ENCODE measurements at places on chromosomes 12 and 14. TPM values are rescaled to one million over a fixed set of nuclear protein-coding genes. Genes with fewer than 3 reads are reported as not detected.

DNA sequence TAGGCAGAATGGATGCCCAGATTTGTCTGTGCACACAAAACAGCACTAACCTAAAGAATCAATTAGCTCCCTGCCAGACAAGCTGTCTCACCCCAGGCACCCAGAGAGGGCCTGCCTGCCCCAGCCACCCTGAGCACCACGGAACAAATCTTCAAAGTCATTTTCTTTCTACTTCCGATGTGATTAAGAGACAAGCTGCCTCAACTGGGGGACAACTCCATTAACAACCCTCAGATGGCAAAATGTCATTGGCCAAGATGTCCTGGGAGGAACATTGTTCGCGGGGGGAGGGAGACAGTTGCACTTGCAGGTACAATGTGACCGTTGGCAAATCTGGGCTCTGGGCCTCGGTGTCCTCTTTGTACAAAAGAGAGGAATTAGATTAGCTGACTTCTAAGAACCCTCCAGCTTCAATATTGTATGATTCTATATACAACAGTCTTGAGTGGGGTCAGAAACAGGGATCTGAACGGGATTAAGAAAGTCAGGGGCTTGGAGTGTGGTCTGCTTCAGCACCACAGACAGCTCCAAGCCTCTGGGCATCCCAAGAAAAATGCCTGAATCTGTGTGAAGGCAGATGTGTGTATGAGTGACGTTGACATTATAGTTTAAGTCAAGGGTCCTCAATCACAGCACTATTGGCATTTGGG is 42.8 kb upstream of the CMKLR1 start:
- DNase-seq: peak; percentile 3

- peak; percentile 15 for DNase-seq
Measured at GRCh38 chr12:71266606-71267005, 108.8 kb upstream of the TSPAN8 start.

The SAMD15 gene
- 2.0 TPM for total RNA-seq

The ZNF891 gene
- total RNA-seq: 1.8 TPM
